ENCODE measurements at places on chromosomes 12 and 14. TPM values are rescaled to one million over a fixed set of nuclear protein-coding genes. Genes with fewer than 3 reads are reported as not detected.

GRCh38 chr12:132222096-132222807, 78.0 kb downstream of the NOC4L start:
- no peak for DNase-seq

DNA sequence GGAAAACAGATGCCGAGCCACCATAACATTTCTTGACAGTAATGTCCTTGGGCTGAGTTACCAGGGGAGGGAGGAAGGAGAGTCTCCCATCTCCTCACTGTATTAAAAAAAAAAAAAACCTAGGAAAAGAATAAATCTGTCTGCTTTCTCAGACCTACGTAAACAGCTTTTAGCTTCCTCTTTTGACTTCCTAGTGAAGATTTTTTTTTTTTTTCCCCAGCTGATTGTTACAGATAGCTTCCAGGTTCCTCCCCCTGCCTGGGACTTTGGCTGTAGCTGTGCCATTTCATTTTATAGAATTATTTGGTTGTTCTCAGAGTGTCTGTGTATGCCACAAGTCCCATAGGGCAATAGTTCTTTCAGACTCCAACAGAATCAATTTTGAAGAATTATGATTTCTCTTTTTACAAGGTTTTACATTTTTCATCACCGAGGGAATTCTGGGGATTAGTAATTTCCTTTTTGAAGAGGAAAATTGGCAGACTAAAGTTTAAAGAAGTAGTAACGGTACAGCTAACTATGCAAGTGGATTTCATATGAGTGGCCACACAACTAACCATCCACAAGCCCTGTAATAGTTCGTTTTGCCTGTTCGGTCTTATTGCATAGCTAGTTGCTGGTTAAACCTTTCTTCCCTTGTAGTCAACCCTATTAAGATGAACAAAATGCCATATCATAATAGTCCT, 23.1 kb upstream of the GNS start:
- peak; percentile 10 for DNase-seq

SMCO2 gene
- polyA plus RNA-seq: not detected

DNA sequence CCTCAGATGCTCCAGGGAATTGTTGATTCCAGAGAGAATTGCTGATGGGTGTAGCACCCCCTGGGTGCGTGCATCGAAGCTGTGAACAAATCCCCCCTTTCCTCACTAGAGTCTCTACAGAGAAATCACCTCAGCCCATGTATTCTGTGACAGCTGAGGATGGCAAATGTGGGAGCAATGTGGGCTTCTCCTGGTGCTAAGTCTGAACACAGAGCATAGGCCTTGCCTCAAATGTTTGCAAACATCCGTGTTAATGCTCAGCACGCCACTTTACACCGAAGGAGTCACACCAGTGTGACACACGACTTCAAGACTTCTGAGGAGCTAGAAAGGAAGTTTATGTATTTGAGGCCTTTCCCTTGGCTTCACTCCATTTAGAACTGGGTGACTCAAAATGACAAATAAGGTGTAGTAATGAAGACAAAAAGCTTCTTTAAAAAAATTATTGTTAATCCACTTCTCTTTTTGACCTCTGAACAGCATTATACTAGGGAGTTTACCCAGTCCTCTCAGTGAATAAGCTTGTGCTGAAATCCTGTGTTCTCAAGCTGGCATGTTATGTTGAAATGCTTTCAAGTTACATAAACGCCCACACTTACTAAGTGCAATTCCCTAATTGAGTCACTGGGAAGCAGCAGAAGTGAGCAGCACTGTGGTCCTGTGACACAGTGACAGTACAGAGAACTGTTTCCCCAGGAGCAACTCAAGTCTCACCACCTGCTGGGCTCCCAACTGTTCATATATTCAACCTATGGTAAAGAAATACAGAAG, 92.9 kb downstream of the FAR2 start:
- DNase-seq: no peak

MIA2 gene
- polyA plus RNA-seq: 18.6 TPM

DNA sequence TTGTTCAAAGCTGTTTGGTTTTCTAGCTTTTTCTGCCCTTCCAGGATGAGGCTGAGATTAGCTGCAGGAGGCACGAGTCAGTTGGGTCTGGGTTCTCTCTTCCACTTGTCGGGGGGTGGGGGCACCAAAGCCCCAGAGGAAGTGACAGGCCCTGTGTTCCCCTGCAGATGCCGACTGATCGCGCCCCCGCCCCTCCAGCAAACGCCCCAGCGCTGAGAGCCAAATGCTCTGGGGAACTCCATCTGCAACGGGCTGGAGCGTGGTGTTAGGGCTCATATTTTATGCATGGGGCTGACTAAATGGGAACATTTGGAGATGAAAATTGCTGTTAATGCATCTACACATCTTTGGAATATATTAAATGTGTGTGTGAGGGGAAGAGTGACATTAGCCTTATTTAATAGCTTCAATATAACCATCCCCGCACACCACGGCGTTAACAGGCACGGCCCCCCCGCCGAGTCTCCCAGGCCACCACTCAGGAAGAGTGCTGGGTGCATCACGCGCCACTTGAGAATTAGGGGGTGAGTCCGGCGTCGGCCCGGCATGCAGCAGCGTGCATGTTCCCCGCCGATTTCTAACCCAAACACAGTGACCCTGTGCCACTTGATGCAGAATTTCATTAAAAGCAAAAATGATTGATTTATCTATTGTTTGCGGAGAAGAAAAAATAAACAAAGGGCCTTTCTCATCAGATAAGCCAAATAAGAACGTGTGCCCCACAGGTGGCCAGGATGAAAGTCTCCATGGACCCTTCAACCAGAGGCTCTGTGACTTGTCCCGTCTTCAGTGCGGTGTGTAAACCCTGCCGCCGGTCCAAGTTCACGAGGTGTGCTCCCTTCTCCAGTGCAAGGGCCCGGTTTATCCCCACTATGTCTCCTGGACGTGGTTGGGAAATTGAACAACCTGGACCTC, 165.0 kb upstream of the RTL1 start:
- DNase-seq: peak; percentile 10

DNA sequence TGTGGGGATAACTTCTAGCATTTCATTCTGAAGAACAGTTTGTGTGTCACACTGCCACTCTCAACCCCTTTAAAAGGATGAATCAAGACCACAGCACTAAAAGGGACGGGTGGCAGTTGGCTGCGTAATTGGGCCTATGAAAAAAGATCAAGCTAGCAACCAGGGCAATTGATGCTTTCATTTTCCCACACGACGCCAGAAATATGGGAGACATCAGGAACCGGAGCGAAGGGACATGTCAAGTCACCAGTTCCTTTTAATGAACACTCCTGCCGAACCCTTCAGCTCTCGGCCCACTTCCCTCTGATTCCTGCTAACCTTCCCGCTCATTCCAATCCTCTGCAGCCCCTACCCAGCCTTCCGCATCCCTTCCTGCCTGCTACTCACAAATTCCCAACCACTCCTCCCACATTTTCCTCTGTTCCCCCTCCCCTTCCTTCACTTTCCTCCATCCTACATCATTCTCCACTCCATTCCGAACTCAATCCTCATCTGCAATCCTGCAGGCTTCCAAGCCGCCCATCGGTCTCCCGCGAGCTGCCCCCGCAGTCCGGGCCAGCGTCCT, 753 bp downstream of the CSRNP2 start:
- no peak for DNase-seq

GRCh38 chr12:25058658-25059058, 109.8 kb upstream of the BCAT1 start:
- no peak for DNase-seq

DNA sequence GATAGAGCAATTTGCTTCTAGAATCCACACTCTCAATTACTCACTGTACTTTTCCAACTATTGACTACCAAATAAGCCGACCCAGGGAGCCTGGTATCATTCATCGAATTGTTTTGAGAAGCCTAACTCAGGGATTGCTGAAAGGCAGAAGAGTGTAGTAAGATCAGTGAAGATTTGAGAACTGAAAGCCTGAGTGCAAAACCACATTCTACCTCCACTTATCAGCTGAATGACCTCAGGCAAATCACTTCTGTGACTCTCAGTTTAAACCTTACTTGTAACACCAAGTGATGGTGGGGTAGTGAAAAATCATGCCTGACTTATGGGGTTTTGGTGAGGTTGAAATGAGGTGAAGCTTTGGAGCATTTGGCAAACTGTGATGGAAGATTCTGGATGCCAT, 126.1 kb upstream of the MAX start:
- DNase-seq: no peak

DNA sequence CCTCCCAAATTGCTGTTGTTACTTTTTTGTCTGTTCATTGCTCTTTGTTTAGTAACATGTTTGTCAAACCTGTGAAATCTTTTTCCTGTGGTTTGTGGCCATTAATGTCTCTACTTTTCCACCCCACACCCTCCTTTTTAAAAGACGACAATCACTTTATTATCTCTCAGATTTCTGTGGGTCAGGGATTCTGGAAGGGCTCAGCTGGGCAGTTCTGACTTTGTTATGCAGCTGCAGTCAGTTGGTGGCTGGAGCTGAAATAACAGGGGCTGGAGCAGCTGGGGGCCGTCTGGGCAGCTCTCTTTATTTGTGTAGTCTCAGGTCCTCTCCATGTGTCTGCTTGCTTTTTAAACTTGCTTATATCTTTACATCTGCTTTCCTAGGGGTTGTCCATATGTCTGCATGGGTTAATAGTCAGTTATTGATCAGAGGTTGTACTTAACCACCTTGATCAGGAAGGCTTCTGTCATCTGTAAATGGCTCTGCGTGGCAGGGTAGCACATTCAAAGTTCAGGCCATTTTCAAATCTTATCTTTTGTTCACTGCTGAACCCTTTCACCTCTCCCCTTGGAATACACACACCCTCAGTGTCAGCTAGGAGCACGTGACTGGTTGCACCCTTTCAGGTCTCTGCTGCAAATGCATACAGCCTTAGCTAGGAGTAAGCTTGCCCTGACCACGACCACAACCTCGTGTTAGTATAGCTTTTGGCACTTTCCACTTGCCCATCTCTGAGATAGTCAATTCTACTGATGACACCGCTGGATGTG, 27.9 kb downstream of the BORCS5 start:
- DNase-seq: no peak

DNA sequence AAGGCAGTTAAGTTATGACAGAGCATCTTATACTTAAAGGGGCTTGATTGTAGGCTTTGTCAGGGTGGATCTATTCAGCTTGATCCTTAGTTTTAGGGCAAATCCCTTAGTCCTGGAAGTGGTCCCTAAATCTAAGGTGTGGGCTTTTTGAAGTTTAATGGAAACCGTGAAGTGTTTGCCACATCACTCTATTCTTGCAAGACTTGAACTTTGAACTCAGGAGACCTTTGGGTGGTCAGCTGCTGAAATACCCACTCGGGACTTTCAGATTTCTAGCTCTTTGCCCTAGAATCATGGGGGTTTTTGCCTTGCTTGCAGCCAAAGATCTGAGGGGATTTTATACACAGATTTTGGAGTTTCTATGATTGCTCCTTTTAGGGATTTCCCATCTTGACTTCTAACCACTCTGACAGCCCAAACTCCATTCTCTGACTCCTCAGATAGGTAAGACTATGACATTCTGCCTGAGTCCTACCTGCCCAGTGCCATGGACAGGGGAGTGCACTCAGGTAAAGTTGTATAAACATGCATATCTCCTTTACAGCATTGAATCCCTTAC, 39.9 kb downstream of the SNAPC1 start:
- DNase-seq: no peak

All from heart left ventricle (tissue), 16 donors.